HAP-1 (cell line): ENCODE measurements at places on chromosomes 5 and 9.

- no peak for DNase-seq
Observed at GRCh38 chr9:13904746-13905145, 409.2 kb downstream of the NFIB start.

- DNase-seq: no peak
Observed at GRCh38 chr5:14415024-14415697, 166.4 kb upstream of the OTULINL start.

- DNase-seq: no peak
Observed at GRCh38 chr5:132497488-132497997, 7.0 kb upstream of the IRF1 start.

DNA sequence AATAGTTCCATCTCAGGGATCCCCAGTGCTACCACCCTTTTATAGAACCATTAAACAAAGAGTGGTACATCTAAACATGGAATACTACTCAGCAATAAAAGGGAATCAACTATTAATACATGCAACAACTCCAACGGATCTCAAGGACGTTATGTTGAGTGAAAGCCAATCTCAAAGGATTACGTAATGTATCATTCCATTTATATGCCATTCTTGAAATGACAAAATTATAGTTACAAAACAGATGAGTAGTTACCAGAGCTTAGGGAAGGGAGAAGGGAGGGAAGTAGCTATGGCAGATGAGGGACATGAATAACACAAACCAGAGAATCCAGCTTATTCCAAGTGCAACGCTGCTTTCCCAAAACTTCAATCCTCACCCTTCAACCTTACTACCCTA lies 69.5 kb downstream of the ACTL7B start:
- DNase-seq: no peak

DNA sequence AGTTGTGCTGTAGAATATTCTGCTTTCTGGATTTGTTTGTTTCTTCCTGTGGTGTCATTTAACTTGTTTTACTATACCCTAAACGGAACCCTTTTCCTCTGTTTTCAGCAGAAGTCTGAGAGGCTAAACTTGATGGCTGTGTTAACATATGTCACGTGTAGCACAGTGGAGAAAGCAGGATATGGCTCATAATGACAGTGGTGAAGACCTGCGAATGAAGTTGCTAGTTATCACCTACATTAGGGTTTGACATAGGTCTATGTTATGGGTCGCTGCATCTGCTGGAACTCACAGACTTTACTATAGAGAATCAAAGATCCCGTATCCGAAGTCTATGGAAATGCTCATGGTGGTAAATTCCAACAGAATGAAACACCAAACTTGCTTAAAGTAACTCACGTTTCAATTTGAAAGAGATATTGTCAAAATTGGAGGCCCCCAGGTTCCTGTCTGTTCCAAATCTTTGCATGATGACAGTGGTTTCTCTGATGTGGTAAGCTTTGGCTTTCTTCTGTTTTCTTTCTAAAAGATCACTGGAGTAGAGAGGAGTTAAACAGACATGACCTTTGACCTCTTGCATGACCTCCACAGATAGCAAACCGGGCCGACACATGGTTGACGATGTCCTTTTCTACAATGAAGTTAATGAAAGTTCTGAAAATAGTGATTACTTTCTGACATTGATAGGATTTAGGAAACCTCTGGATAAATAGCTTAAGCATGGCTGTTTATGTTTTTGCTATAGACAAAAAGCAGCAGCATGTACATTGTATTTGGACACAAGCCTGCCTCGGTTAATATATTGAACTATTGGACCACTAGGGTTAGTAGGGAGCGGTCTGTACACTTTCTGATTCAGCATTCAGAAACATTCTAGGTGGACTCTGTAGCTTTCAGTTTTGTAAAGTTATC lies 3.1 kb upstream of the CATSPER3 start:
- no peak for DNase-seq

DNA sequence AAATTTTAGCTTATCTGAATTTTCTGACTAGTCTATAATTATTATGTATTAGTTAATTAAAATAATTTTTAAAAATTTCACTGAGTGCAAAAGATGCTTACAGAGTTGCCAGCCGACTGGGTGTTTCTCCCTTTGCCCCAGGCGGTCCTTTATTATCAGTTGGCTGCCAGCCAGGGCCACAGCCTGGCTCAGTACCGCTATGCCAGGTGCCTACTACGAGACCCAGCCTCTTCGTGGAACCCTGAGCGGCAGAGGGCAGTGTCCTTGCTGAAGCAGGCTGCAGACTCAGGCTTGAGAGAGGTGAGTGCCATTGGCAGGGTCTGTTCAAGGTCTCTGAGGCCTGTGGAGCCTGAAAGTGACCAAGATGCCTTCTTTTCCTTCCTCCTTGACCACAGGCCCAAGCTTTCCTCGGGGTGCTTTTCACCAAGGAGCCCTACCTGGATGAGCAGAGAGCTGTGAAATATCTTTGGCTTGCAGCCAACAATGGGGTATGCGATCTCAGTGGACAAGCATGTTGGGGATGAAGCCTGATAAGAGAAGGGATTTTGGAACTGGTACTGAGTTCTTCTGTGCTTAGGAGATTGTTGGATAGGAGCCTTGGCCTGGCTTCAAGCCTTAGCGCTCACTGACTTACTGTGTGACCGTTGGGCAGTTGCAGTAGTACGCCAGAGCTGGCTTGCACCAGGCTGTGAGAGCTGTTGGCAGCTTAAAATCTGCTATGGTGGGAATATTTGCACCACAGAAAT lies 10.6 kb downstream of the DELE1 start:
- DNase-seq: no peak

DNA sequence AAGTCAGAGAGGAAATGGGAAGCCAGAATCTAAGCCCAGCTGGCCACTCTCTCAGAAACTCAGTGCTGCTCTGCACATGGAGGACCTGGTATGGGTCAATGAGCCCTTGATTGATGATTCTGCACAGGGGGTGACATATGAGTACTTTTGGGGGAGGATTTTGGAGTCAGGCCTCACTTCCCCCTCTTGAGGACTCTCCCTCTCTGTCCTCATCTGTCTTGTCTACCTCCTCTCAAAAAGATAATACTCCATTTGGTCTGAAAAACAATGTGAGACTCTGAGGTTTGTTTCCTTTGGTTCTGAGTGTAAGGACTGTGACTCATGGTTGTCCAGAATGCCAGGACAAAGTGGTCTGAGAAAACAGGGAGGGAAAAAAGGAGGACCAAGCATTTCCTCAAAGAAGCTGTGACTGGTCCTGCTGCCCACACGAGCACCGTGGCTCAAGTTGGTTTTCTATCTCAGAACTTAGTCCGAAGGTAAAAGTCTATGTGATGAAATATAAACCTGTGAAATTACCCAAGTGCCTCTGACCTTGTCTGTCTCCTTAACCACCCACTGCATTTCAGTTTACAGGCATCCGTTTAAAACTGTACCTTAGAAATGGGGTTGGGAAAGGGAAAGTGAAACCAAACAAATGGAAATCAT lies 11.1 kb downstream of the TTC39B start:
- DNase-seq: no peak

DNA sequence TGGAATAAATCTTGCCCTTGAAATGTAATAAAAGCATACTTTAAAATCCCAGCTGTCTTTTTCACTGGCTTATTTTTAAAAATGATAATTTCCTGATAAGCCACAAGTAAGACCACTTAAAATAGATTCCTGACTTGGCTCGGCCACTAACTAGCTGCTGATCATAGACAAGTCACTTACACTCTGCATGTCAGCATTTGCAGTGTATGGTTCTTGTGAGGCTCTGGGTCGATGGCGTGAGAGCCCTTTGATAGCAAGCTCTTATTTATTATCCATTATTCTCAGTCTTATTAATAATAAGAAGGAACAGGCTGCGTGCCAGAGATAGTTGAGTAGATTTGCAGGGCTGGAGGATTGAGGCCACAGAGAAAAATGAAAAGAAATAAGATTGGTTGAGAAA lies 110.7 kb upstream of the IL12B start:
- DNase-seq: no peak

- no peak for DNase-seq
Observed at GRCh38 chr9:132645711-132646110, 24.1 kb downstream of the DDX31 start.
